ENCODE measurements at places on chromosomes 1 and 21.

DNA sequence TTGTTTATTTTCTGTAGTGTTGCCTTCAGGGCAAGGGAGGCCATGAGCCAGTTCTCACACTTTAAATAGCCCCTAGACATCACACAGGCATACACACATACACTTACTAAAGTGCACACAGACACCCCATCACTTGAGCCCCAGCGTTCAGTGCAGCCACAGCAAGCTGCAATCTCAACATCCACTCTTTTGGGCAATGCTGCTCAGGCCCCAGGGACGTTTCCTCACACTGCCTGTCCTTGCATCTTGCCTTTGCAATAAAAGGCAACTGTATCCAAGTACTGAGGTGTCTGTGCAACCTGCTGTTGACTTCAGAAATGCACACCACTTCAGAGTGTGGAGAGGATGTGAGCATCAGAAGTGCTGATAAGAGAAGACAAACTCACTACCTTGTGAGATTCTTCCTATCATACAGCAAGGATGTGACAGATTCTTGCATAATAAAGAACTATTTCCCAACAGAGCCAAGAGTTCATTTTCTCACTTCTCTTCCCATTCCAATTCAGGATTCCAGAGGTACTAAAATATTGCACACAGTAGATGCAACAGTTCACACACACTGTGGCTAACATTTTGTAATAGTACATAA is 36.2 kb downstream of the IRF2BP2 start:
- peak; percentile 47 for DNase-seq

GRCh38 chr1:216046336-216046735 is 376.9 kb downstream of the USH2A start:
- no peak for DNase-seq

- DNase-seq, result no peak
These were observed 324.9 kb upstream of the SNX7 start for GRCh38 chr1:98336472-98337083.

DNA sequence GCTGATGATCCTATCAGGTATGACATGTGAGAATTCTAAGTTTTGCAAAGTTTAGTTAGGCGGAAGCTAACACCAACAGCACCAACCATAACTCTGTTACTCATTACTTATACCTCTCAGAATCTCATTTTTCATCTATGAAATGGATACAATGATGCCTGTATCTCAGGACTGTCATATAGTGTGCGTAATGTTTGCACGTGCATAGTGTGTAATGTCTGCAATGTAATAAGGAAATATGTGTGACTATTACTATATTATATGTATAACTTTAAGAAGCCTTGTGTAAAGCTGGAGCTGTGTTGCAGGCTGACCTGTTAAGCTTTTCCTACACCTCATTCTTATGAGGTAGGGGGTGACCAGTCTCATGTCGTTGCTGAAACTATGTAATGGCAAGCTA is 13.0 kb downstream of the ADCY10 start:
- DNase-seq, result no peak

GRCh38 chr1:9004031-9004699 is 22.1 kb downstream of the SLC2A7 start:
- no peak for DNase-seq

DNA sequence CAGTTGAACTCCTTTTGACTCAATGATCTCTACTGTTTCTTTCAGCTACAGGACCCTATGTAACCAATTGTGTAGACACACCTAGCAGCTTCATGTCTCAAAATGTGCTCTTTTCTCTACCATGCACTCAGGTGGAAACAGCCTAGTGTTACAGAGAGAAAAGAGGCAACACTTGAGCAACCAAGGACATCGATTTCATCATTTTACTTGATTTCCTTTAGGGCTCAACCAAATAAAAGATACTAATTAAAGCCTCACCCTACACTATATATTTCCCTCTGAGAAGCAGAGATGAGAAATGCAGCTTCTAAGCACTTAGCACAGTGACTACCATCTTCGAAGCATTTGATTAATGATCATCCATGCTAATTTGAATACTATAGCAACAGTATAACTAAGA is 55.1 kb downstream of the PTGER3 start:
- no peak for DNase-seq

DNA sequence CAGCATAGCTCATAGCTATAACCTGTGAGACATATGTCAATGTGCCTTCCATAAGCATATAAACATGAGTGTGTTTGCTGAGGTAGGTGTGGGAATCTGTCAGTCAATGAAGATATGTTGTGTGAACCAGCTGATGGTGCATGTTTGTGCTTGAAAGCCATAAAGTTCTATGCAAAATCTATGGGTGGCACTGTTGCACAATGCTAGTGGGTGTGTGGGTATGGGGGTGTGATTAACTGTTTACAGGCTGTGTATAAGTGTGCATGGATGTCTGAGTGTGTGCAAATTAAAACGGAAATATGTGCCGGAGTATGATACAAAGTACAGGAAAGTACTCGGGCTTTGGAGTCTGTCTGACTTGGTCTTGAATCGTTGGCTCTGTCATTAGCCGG is 1.0 kb upstream of the ATP2B4 start:
- peak; percentile 97 for DNase-seq

DNA sequence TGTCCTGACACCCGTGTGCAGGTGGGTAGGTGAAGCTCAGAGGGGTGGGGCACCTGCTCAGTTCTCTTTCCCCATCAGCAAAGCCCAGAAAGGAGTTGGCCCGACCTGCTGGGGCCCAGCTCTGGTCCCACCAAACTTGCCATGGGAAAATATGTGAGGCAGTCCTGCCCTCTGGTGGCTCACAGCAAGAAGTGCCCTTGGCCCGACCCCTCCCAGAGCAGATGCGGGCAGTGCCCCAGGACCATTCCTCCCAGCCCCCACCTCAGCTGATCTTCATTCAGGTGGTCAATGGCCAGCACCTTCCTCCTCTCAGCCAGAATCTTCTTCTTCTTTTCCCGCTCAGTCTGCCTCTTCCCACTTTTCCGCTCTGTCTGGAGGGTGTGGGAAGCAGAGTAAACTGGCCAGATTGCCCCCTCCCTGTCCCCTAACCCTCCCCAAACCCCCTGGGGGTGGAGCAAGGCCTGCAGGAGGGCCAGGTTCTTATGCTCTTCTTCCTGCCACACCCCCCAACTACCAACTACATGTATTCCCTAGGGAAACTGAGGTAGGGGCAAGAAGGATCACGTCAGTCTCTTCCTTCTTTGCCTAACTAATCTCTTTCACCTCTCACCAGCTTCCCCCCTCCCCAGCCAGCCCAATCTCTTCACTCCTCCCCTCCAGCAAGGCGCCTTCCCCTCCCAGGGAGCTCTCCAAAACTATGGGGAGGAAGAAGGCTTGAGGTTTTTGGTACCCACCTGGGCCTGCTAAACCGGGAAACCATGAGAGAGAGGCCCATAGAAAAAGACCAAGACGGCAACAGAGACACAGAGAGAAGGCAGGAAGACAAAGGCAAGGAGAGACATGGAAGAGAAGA is 15.6 kb downstream of the TNNT2 start:
- DNase-seq, result peak; percentile 59

GRCh38 chr21:36430841-36431240 is 45.6 kb downstream of the CHAF1B start:
- peak; percentile 41 for DNase-seq

- peak; percentile 64 for DNase-seq
These were observed at the start of gene RGS4 for GRCh38 chr1:163069142-163069541. TSS of gene RGS4 (plus strand) at chr1:163069361. CDS start at chr1:163069485, 124 bp downstream.

DNA sequence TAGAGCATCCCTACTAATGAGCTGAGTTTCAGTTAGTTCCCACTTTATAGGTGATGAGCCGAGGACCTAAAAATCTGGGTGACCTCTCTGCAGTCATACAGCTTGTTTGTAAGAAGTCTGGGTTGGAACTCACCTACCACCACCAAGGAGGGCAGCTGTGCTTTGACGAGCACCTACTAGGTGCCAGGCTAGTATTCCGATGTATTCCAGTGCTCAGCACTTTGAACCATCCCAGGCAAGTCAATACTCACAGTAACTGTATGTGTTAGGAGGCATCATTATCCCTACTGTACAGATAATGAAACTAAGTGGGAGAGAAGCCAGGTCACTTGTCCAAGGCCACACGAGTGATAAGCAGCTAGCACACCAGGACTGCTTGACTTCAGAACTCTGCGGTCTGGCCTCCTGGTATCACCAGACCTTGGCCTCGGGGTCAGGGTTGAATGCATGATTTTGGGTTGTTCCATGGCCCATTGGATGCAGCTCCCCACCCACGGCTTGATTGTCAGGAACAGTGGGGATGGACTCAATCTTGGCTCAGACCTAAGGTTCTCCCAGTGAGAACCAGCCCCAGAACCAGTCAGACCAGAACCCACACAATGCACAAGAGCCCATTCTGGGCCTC is 20.7 kb downstream of the ECE1 start:
- no peak for DNase-seq

GRCh38 chr1:112557385-112557784 is 48.6 kb downstream of the WNT2B start:
- DNase-seq, result peak; percentile 5

- peak; percentile 54 for DNase-seq
These were observed 14.7 kb downstream of the PROX1 start for GRCh38 chr1:214002472-214002871.

GRCh38 chr1:2233997-2234761 is 6.1 kb downstream of the SKI start:
- peak; percentile 91 for DNase-seq

DNA sequence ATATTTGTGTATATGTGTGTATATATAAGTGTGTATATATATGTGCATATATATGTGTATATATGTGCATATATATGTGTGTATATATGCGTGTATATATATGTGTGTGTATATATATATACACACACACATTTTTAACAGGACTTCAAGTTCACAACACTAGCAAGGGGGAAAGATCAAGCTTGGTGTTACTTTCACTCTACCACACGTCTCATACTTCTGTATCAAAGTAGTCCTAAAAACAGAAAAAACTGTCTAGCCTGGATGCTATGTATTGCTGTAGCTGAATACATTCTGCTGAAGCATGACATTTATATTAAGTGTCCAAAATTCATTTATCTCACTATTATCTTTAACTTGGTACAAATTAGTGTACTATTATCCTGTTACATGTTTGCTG is 17.9 kb upstream of the ATP6V1G3 start:
- no peak for DNase-seq

- peak; percentile 51 for DNase-seq
These were observed 43.5 kb downstream of the LGR6 start for GRCh38 chr1:202237052-202237451.

- no peak for DNase-seq
These were observed 28.4 kb downstream of the NTPCR start for GRCh38 chr1:232978815-232979214.

DNA sequence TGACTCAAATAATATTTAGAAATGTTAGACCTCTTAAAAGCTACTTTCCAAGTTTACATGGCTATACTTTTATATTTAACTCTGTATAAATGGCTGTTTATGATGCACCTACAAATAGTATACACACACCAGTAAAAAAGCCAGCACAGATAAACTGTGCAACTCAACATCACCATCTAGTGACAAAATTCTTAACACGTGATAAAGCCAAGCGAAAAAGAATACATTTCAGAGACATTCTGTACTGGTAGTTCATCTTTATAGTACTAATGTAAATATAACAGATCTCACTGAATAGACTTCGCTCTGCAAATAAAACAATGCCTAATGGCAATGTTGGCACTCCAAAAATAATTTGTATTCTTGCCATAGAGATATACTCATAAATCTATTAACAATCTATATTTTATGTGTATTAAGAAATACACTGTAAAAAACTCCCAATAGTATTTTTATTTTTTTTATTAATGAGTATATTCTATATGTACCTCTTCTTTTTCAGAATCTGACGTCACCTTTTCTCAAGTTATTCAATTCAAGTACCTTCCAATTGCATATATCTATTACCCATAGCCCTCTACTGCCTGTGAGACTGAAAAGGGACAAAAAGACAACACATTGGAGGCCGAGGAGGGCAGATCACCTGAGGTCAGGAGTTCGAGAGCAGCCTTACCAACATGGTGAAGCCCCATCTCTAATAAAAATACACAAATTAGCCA is 100.2 kb downstream of the DPYD start:
- peak; percentile 55 for DNase-seq

DNA sequence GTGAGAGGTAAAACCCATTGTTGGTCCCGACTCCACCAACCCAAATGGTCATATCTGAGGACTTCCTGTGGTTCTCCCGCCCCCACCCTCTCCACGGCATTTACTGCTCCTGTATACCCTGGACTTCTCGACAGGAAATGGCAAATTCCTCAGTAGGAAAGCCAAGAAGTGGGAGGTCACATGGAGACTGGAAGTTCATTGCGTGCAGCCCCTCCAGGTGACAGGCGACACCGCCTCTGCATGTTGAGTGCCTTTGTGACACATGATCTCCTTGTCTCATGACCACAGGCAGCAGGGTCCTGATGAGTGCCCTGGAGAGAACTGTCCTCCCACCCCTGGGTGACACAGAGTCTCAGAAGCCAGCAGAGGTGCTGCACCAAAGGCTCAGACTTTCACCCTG is 24.2 kb downstream of the ERG start:
- DNase-seq, result no peak

GRCh38 chr1:206065547-206066145 is 12.7 kb downstream of the RHEX start:
- DNase-seq, result no peak

DNA sequence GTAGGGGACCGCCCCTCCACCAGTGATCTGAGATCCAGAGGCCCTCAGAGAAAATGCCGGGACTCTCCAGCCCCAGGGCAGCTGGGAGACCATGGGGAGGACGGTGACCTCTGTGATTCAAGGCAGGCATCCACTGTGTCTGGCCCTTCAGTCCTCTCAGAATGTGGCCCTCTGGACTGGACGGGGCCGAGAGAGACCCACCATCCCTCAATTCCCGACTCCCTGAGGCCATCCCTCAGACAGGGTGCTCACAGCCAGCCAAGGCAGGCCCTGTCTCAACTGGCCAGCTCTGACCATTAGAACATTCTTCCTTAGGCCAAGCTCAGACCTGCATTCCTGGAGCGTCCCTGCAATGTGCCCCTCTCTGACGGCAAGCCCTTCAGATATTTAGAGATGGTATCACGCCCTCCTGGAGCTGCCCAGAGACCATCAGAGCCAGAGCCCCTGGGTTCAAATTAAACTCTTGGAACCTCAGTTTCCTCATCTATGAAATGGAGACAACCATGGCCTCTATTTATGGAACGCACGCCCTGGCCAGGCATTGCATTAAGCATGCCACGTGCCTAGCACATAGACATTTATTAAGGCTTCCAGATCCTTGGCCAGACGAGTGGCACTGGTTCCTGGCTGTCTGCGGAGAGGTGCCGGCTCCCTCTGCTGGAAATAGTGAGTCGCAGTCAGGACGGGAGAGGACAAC is 9.6 kb upstream of the EPS8L3 start:
- peak; percentile 89 for DNase-seq

DNA sequence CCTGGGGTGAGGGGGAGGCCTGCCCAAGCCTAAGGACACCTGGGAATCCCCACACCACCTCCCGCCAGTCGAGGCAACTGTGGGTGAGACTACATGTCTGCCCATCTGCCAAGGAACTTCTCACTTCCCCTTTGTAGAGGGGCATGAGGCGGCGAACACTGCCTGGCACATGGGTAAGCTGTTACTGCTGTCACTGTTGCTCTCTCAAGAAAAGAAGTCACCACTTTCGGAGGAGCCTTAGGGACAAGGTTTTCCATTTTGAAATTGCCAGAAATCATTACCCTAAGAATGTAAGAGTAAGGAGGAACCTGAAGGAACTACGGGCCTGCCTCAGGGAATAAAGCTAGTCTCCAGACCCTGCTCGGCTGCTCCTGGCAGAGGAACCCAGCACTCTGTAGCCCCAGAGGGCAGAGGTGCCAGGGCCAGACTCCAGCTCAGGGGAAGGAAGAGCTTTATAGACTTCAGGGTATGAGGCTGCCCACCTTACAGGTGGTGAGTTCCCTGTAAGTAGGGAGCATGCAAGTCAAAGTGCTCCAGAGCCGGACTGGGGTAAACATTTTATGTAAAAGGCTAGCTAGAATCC is 23.3 kb downstream of the SLC2A1 start:
- DNase-seq, result peak; percentile 7
